ENCODE measurements at places on chromosomes 4 and X.

GRCh38 chr4:186570193-186570996 is 15.0 kb upstream of the MTNR1A start:
- DNase-seq = peak; percentile 34

- DNase-seq = no peak
Observed at GRCh38 chrX:10648614-10649013, 28.2 kb upstream of the MID1 start.

DNA sequence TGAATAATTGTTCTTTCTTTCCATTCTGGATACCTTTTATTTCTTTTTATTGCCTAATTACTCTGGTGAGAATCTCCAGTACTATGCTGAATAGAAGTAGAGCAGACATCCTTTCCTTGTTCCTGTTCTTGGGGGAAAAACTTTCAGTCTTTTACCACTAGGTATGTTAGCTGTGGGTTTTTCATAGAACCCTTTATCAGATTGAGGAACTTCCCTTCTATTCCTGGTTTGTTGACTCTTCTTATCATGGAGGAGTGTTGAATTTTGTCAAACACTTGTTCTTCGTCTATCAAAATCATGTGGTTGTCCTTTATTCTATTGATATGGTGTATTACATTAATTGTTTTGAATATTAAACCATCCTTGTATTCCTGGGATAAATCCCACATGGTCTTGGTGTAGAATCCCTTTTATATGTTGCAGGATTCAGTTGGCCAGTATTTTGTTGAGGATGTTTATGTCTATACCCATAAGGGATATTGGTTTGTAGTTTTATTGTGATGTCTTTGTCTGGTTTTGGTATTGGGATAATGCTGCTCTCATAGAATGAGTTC is 23.6 kb downstream of the SH3BP2 start:
- no peak for DNase-seq

DNA sequence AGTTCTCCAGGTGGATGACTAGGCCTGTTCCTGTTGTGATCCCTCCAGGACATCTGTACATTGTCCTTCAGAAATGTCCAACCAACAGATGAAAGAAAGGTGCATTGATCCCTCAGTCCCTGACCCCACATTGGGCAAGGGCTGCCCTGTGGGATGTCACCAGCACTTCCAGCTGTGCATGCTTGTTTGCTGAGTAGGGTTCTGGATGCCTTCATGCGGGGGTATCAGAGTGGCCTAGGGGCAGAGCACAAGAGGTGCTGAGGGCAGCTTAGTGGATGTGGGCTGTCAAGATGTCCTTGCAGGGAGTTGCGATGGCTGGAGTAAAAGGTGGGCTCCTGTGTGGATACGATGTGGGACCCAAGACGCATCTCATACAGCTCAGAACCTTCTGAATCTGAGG is 112.5 kb downstream of the PALLD start:
- no peak for DNase-seq

DNA sequence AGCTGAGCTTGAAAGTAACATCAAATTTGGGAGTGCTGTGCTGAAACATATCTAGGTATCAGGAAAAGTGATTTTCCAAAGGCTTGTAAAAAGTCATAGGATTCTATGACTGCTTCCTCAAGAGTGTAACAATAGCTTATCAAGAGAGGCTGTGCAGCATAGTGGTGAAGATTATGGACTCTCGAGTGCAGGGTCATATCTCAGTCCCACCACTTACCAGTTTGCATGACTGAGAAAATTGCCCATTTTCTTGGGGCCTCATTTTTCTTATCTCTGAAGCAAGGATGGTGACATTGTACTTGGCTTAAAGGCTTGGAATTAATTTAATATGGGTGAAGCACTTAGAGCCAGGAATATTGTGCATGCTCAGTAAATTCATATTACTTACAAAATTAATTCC is 57.2 kb downstream of the AFF1 start:
- DNase-seq = no peak

- peak; percentile 65 for DNase-seq
Observed at GRCh38 chr4:113935190-113935589, 44.3 kb downstream of the ARSJ start.

- no peak for DNase-seq
Observed at GRCh38 chr4:3483471-3483921, 20.4 kb downstream of the DOK7 start.

- DNase-seq = peak; percentile 45
Observed at GRCh38 chr4:41590591-41590990, 52.6 kb downstream of the LIMCH1 start.

- no peak for DNase-seq
Observed at GRCh38 chrX:72019487-72019886, 108.8 kb downstream of the NHSL2 start.

- no peak for DNase-seq
Observed at GRCh38 chrX:22690116-22690515, 309.6 kb upstream of the DDX53 start.

GRCh38 chr4:152831416-152831815 is 51.7 kb downstream of the ARFIP1 start:
- DNase-seq = peak; percentile 27

- DNase-seq = peak; percentile 44
Observed at GRCh38 chr4:48275247-48275646, 5.6 kb upstream of the TEC start.

GRCh38 chrX:101136235-101136634 is 38.2 kb downstream of the CENPI start:
- peak; percentile 60 for DNase-seq

- DNase-seq = no peak
Observed at GRCh38 chrX:24153178-24153795, 3.8 kb downstream of the ZFX start.

GRCh38 chr4:171342646-171343045 is 470.6 kb upstream of the GALNTL6 start:
- no peak for DNase-seq

DNA sequence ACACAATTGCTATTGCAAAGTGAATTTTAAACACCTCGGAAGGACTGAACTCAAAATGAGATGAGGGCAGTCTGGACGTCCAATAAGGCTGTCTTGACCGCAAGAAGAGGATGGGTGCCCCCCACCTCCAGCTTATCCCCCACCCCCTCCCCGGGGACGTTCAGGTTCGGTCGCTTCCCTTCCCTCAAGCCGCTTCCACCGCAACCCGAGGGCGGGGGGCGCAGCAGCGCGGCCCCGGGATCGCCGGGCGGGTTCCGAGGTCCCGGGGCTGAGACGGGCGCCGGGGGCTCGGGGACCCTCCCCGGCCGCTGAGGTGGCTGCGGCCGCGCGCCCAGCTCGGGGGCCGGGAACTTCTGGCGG is 480 bp downstream of the USP46 start:
- DNase-seq = no peak

- peak; percentile 67 for DNase-seq
Observed at GRCh38 chr4:183571350-183571941, 66.6 kb downstream of the ING2 start.

DNA sequence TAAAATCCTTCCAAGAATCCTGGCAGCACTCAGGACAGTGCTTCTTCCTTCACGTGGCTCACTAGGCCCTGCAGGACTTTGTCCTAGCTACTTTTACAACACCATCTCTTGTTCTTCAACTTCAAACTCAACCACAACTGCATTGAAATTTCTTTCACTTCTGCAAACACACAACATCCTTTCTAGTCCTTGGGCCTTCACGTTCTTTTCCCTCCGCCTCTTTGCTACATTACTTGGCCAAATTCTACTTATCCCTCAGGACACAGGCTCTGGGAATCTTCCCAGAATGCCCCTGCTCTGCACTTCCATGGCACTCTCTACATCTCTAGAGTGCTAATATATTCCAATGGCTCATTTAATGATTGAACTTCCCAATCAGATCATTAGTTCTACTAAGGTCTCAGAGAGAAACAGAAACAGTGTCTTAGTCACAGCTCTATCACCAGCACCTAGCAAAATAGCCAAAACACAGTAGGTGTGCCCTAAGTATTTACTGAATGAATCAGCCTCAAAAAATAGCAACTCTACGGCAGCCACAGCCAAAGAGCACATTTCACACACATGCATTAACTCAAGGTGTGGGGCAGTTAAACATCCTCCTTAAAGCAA is 73.3 kb downstream of the MANBA start:
- DNase-seq = peak; percentile 97

DNA sequence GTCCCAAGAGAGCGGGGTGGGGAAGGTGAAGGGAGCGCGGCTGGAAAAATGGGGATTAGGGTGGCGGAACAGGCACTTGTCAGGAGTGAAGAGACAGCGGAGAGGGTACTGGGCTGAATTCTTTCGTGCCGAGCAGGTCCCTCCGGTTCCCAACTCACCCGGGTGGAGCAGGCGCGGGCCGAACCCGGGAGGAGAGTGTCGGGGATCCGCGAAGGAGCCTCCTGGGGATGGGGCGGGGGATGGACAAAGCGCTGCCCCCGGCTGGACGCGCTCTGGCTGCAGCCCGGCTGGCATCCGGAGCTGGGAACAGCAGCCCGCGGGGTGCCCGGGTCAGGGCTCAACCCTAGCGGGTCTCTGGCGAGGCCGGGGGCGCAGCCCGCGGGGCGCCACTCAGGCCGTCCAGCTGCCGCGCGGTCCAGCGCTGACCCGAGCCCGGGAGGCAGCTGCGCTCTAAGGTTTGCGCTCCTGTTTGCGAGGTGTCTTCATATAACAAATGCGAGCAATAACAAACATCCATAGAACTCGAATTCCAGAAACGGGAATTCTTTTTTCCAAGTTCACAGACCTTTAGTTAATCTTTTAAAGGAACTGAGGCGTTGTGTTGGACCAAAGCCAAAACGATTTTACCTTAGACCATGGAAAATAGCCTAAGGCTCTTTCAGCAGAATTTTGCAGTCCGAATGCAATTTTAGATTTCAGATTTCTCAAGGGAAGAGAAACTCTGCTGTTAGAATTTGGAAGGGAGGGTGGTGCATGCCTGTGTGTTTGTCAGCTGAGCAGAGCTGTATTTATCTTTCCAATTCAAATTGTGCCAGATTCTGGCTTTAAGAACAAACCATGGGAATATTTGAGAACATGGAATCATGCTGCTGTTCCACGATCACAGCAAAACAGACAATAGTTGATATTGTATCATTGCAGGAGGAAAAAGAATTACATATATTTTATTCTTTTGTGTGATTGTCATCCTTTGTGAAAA is 744 bp downstream of the NPY5R start:
- DNase-seq = peak; percentile 5

- no peak for DNase-seq
Observed at GRCh38 chrX:4277122-4277521, 563.7 kb upstream of the PRKX start.

- peak; percentile 40 for DNase-seq
Observed at GRCh38 chr4:112509243-112510141, 6.5 kb downstream of the NEUROG2 start.
